ENCODE measurements at places on chromosomes 16 and 17.

- DNase-seq = no peak
These were observed 14.0 kb upstream of the SPHK1 start for GRCh38 chr17:76370261-76370993.

DNA sequence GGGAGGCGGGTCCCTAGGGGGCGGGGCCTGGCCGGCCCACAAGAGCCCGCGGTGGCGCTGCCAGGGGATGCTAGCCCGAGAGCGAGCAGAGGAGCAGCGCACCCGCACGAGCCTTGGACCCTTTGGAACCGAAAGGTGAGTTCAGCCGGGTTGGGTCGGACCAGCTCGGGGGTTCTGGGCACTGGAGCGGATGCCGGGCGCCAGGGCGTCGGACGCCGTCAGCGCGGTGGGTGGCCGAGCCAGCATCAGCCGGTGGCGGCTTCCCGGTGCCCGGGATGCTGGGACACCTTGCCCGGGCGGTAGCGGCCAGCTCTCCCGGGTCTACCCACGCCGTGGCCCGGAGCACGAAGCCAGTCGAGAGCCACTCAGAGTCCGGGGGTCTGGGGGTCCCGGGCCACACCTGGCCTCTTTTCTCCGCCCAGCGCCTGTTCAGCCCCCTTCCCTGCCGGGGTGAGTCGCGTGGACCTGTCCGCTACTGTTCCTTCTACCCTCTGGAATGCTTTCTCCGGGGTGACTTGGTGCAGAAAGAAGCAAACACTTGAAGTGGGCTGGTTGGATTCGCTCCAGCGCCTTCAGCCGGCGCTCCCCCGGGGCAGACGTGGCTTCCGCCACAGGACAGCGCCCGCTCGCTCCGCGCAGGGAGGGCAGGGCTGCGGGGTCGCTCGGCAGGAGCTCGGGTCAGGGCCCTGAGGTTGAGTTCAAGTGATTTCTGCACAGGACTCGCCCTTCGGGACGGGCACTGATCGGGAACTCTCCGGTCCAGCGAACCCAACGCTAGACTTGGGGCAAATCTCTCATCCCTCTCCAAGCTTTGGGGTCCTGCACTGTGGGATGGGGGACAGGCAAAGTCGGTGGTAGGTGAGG is at the start of gene SCNN1G:
Gene SCNN1G, plus strand, starts transcription at position 67 of the 864 bp plus-strand sequence. CDS start 3,527 bp downstream, outside the sequence.
- DNase-seq = peak; percentile 76

GRCh38 chr16:17526956-17527937 is 56.5 kb upstream of the XYLT1 start:
- no peak for DNase-seq

- DNase-seq = no peak
These were observed 15.0 kb downstream of the ZNF213 start for GRCh38 chr16:3149630-3150345.

GRCh38 chr16:12971241-12971640 is 69.8 kb downstream of the SHISA9 start:
- DNase-seq = peak; percentile 84

GRCh38 chr16:27464626-27465482 is 62.9 kb downstream of the IL21R start:
- no peak for DNase-seq

DNA sequence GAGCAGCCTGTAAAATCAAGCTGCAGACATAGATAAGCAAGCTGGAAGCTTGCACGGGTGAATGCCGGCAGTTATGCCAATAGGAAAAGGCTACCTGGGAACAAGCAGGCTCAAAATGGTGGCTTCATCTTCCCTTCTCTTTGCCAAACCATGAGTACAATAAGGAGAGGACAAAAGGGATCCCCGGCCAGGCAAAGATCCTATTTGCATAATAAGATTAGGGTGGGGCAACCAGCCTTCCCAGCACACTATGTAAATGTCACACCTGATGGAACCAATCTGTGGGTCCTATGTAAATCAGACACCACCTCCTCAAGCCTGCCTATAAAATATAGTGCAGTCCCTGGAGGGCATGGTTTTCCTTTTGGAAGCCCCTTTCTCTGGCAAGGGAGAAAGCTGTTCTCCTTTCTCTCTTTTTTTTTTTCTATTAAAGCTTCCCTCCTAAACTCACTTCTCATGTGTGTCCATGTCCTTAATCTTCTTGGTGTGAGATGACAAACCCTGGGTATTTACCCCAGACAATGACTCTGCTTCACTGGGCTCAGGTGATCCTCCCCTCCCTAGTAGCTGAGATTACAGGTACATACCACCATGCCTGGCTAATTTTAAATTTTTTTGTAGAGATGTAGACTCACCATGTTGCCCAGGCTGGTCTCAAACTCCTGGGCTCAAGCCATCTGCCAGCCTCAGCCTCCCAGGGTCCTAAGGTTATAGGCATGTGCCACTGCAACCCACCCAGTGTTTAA is 44.2 kb downstream of the PSMD12 start:
- DNase-seq = no peak

DNA sequence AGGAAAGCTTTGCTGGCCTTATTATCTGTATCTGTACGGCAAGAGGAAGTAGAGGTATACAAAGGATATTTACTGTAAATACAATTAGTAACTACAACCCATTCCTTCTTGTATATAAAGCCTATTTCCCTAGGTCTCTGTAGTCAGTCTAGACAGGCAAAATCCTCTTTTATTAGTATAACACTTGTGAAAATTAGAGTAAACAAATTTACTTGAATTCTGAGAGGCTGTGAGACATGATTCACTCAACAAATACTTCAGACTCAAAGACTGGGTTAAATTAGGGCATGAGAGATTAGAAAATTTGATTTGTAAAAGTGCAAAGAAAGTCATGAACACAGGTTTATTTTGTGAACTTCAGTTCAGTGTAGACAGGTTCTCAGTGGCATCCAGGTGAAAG is 30.9 kb upstream of the CDH8 start:
- no peak for DNase-seq

GRCh38 chr17:59545942-59546341 is 19.5 kb upstream of the DHX40 start:
- no peak for DNase-seq

DNA sequence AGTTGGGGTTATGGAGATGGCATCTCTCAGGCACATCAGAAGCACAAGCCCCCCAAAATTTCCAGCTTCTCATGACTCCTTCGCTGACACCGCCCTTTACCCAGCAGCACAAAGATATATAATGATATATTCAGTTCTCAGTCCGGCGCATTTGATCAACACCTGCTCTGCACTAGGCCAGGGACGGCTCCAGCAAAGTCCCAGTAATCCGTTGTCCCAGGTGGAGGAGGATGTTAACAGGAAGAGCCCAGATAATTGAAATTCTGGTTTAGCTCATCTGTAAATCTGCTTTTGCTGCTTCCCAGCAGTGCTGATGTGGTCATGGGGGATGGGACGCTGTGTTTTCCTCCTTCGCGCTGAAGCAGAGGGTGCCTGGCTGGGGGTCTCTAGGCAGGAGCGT is 131.5 kb downstream of the OR1D5 start:
- DNase-seq = no peak
